Activated naive CD8-positive, alpha-beta T cell treated with anti-CD3 and anti-CD28 coated beads, Interleukin-2, amount 10 ng/mL, durations not matched to agents 7 days and 5 days (primary cell): ENCODE measurements at places on chromosomes 5 and 9. TPM values are rescaled to one million over a fixed set of nuclear protein-coding genes. Genes with fewer than 3 reads are reported as not detected.

GRCh38 chr5:174777111-174777510 lies 52.7 kb downstream of the MSX2 start:
- H3K27me3 ChIP-seq = no peaks in the 10 kb centered on the region
- no peak overlapping the region for H3K27ac ChIP-seq
- H3K4me1 ChIP-seq = no peaks in the 10 kb centered on the region
- H3K36me3 ChIP-seq = no peaks in the 10 kb centered on the region
- DNase-seq = no peak

GRCh38 chr9:137757613-137758029 lies 120.0 kb upstream of the CACNA1B start:
- no peak for DNase-seq
- peaks cover 69% of the 10 kb centered on the region for H3K36me3 ChIP-seq
- H3K27ac ChIP-seq = peak overlapping the region; percentile 68

PCDHGA1 gene
- 0.11 TPM for total RNA-seq

- H3K36me3 ChIP-seq = peaks cover 13% of the 10 kb centered on the region
- H3K27me3 ChIP-seq = no peaks in the 10 kb centered on the region
- no peak for DNase-seq
- no peak overlapping the region for H3K27ac ChIP-seq
- peaks cover 1% of the 10 kb centered on the region for H3K4me1 ChIP-seq
- no peak overlapping the region for H3K4me3 ChIP-seq
Measured at GRCh38 chr5:1565737-1566734, 42.3 kb upstream of the LPCAT1 start.

DNA sequence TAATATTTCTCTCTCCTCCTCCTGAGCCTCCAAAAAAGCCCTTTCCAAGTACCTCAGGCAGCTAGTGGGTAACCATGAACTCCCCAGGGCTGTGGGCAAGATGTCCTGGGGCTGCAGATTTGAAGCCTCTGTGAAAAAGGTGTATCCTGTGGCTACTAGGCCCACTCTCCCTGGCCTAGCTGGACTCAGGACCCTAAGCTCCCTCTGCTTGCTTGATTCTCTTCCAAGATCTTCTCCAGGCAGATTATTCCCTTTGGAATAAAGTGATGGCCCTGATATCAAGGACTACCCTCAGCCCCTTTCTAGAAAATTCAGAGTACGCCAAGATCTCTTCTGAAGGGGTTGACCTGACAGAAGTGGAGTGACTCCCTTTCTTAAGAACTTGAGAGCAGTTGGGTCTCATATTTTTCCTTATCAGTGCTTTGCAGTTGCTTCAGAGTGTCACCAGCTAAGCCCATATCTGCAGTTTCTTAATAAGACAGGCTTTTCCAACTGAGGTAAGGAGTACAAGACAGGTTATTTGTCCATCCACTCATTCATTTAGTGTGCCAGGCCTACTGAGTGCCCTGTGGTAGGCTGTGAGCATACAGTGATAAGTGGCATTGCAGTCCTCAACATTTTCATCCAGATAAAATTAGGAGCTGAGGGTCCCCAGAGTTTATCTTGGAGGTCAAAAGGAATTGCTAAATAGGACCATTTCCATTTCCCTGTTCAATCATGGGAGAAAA lies 42.5 kb downstream of the CYSTM1 start:
- no peak overlapping the region for H3K27ac ChIP-seq
- DNase-seq = no peak
- no peaks in the 10 kb centered on the region for H3K27me3 ChIP-seq
- peaks cover 1% of the 10 kb centered on the region for H3K36me3 ChIP-seq
- H3K4me1 ChIP-seq = peaks cover 31% of the 10 kb centered on the region
- no peak overlapping the region for H3K4me3 ChIP-seq

GRCh38 chr5:155885199-155885598 lies 441.8 kb upstream of the SGCD start:
- no peak overlapping the region for H3K4me3 ChIP-seq
- H3K27ac ChIP-seq = no peak overlapping the region
- DNase-seq = no peak
- H3K4me1 ChIP-seq = no peaks in the 10 kb centered on the region

DNA sequence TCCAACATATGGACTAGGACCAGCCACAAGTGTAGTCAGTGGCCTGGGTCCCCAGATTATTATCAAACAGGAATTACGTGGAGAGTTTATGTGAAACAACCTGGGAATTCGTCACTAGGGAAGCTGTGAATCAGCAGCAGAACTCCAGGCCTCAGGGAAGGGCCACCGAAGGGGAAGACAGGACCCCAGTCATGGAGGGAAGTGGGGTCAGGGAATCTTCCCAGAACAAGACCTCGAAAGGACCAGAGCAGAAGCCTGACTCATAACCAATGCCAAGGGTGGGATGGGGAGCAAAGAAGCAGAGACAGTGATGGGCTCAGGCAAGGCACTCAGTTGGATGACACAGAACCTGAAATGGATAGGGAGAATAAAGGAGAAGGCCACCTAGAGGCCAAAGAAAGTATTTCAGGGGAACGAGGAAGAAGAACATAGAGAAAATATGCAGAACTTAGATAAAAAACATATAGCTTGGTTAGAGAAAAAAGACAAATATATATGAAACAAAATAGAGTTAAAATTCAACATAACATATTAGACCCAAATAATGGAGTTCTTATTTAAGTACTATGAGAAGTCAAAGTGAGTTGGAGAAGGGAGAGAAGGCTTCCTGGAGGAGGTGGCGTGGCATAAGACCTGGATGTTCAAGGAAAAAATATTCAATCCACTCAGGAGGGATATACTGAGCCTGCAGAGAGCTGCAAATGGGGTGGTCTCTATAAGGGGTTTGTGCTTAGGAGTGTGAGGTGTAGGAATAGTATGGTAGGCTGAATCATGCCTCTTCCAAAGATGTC lies 66.7 kb upstream of the CAST start:
- no peak for DNase-seq
- H3K27ac ChIP-seq = no peak overlapping the region
- no peaks in the 10 kb centered on the region for H3K36me3 ChIP-seq

- no peak overlapping the region for H3K27ac ChIP-seq
- H3K4me3 ChIP-seq = no peak overlapping the region
- no peak for DNase-seq
- no peaks in the 10 kb centered on the region for H3K4me1 ChIP-seq
Measured at GRCh38 chr5:107812570-107813141, 141.9 kb upstream of the EFNA5 start.

GEMIN5 gene
- total RNA-seq = 15.7 TPM

GRCh38 chr9:17083258-17083657 lies 51.6 kb upstream of the CNTLN start:
- H3K27me3 ChIP-seq = no peaks in the 10 kb centered on the region
- no peak overlapping the region for H3K4me3 ChIP-seq
- no peaks in the 10 kb centered on the region for H3K4me1 ChIP-seq
- H3K27ac ChIP-seq = no peak overlapping the region
- DNase-seq = no peak
- H3K36me3 ChIP-seq = no peaks in the 10 kb centered on the region

- no peaks in the 10 kb centered on the region for H3K36me3 ChIP-seq
- H3K4me3 ChIP-seq = no peak overlapping the region
- H3K4me1 ChIP-seq = peaks cover 3% of the 10 kb centered on the region
- peaks cover 6% of the 10 kb centered on the region for H3K27me3 ChIP-seq
- no peak for DNase-seq
- H3K27ac ChIP-seq = no peak overlapping the region
Measured at GRCh38 chr9:38689678-38690077, 30.3 kb downstream of the FAM240B start.

- no peak overlapping the region for H3K4me3 ChIP-seq
- no peak overlapping the region for H3K27ac ChIP-seq
- no peak for DNase-seq
- peaks cover 2% of the 10 kb centered on the region for H3K4me1 ChIP-seq
Measured at GRCh38 chr5:94693043-94693822, 74.8 kb downstream of the SLF1 start.

DNA sequence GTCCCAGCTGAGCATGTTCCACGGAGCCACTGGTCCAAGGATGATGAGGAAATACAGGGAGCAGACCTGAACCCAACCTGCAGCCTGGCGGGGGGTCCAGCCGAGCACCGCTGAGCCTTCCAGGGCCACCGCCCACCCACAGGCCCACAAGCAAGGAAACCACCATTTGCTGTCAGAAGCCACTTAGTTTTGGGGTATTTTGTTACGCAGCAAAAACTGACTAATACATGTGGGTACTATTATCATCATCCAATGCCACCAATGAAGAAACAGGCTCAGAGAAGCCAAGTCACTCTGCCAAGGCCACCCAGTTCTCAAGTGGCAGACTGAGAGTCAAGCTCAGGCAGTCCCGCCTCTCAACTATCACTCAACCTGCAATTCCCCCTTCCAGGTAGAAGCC lies 48.0 kb upstream of the RXRA start:
- peaks cover 8% of the 10 kb centered on the region for H3K27me3 ChIP-seq
- H3K36me3 ChIP-seq = no peaks in the 10 kb centered on the region
- H3K27ac ChIP-seq = no peak overlapping the region
- H3K4me1 ChIP-seq = no peaks in the 10 kb centered on the region
- DNase-seq = no peak

GRCh38 chr5:154701181-154701580 lies 54.0 kb upstream of the LARP1 start:
- no peak for DNase-seq
- H3K27me3 ChIP-seq = peaks cover 20% of the 10 kb centered on the region
- H3K27ac ChIP-seq = no peak overlapping the region

LHX2 gene
- total RNA-seq = not detected

- peak overlapping the region; percentile 40 for H3K27ac ChIP-seq
- peaks cover 7% of the 10 kb centered on the region for H3K36me3 ChIP-seq
- DNase-seq = peak; percentile 56
- H3K4me1 ChIP-seq = peaks cover 31% of the 10 kb centered on the region
- peaks cover 78% of the 10 kb centered on the region for H3K27me3 ChIP-seq
Measured at GRCh38 chr9:93950619-93951601, 4.2 kb downstream of the BARX1 start.

- H3K27ac ChIP-seq = peak overlapping the region; percentile 44
- H3K4me3 ChIP-seq = peak overlapping the region; percentile 47
- no peaks in the 10 kb centered on the region for H3K27me3 ChIP-seq
- no peak for DNase-seq
Measured at GRCh38 chr5:32018476-32019436, 155.4 kb downstream of the GOLPH3 start.

SLC34A3 gene
- total RNA-seq = not detected

GRCh38 chr9:93037476-93037971 lies 21.0 kb upstream of the SUSD3 start:
- peaks cover 22% of the 10 kb centered on the region for H3K4me1 ChIP-seq
- H3K27me3 ChIP-seq = no peaks in the 10 kb centered on the region
- peaks cover 6% of the 10 kb centered on the region for H3K36me3 ChIP-seq
- no peak for DNase-seq
- no peak overlapping the region for H3K27ac ChIP-seq
- H3K4me3 ChIP-seq = no peak overlapping the region

ORM1 gene
- total RNA-seq = not detected

IFNA7 gene
- not detected for total RNA-seq

ODF2 gene
- 64.9 TPM for total RNA-seq

DNA sequence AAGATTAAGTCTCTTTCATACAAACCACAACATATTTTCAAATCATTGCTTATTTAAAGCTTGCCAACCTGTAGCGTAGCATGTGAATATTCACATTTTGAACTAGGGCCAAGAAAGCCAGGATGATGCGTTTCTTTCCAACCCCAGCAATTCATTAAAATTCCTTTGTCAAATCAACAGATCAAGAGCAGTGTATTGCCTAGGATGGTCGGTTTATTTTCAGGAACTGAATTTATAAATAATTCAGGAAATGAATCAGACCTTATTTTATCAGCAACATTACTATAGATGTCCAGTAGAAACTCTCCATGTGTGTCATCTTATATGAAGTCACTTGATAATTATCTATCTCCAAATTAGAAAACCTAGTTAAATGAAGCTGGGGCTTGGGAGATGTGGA lies 13.2 kb upstream of the AUH start:
- no peak overlapping the region for H3K27ac ChIP-seq
- H3K4me3 ChIP-seq = no peak overlapping the region
- peaks cover 3% of the 10 kb centered on the region for H3K27me3 ChIP-seq
- DNase-seq = no peak

GABRB2 gene
- not detected for total RNA-seq

SPINK13 gene
- not detected for total RNA-seq

IL9 gene
- total RNA-seq = not detected

SEMA6A gene
- not detected for total RNA-seq

GRCh38 chr5:40605295-40605958 lies 74.3 kb upstream of the PTGER4 start:
- H3K27me3 ChIP-seq = no peaks in the 10 kb centered on the region
- no peak overlapping the region for H3K27ac ChIP-seq
- no peak for DNase-seq
- peaks cover 19% of the 10 kb centered on the region for H3K4me1 ChIP-seq

- no peak overlapping the region for H3K27ac ChIP-seq
- H3K4me1 ChIP-seq = no peaks in the 10 kb centered on the region
- H3K4me3 ChIP-seq = no peak overlapping the region
- no peaks in the 10 kb centered on the region for H3K27me3 ChIP-seq
Measured at GRCh38 chr5:164627021-164627420, 1121.6 kb downstream of the MAT2B start.

- no peaks in the 10 kb centered on the region for H3K4me1 ChIP-seq
- no peak overlapping the region for H3K4me3 ChIP-seq
- H3K36me3 ChIP-seq = no peaks in the 10 kb centered on the region
- DNase-seq = no peak
Measured at GRCh38 chr5:9013147-9013546, 532.7 kb downstream of the SEMA5A start.

DNA sequence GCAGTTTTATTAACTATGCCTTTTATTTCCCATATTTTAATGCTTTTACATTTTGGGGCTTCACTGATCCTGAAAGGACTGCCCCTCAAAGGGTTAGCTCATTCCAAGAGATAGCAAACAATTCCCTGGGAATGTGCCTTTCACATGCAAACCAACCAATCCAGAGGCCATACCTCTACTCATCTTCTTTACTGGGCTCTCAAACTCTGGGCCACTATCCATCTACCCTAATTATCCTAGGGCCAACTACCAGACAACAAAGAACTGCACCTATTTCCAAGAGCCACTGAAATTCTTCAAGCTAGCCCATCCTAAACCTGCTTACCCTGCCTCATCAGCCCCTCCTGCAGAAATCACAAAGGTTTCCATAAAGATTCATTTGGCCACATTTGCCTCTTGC lies 364.7 kb downstream of the CDH12 start:
- H3K27me3 ChIP-seq = no peaks in the 10 kb centered on the region
- no peaks in the 10 kb centered on the region for H3K4me1 ChIP-seq
- H3K36me3 ChIP-seq = no peaks in the 10 kb centered on the region
- no peak overlapping the region for H3K27ac ChIP-seq
- H3K4me3 ChIP-seq = no peak overlapping the region
- no peak for DNase-seq

CSF1R gene
- 3.6 TPM for total RNA-seq

GRCh38 chr5:32147959-32148358 lies 26.2 kb downstream of the GOLPH3 start:
- H3K27me3 ChIP-seq = no peaks in the 10 kb centered on the region
- H3K4me3 ChIP-seq = no peak overlapping the region
- no peak for DNase-seq
- peaks cover 38% of the 10 kb centered on the region for H3K36me3 ChIP-seq
- peaks cover 17% of the 10 kb centered on the region for H3K4me1 ChIP-seq
